Upper lobe of right lung (tissue), 1 donor: ENCODE measurements at places on chromosomes 7 and 10. TPM values are rescaled to one million over a fixed set of nuclear protein-coding genes. Genes with fewer than 3 reads are reported as not detected.

The MSS51 gene
- 3.0 TPM for total RNA-seq

DNA sequence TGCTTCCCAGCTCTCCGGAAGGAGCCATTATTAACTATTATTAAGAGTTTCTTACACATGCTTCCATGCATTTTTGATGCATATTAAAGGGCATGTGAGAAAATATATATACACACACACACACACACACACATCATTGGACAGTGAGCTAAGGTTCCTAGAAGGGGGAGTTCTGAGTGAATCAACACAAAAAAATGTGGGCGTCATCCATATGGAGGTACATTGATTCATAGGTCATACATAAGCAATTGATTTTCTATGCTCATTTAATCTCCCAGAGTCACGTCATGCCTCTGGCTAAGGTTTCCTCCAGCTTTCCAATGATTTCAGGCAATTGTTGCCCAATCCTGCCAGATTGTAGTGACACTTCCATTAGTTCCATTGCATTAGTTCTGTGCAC lies 269.4 kb downstream of the DNAJB9 start:
- no peak for DNase-seq

GRCh38 chr7:120774481-120774880 lies 83.5 kb downstream of the TSPAN12 start:
- DNase-seq: no peak

DNA sequence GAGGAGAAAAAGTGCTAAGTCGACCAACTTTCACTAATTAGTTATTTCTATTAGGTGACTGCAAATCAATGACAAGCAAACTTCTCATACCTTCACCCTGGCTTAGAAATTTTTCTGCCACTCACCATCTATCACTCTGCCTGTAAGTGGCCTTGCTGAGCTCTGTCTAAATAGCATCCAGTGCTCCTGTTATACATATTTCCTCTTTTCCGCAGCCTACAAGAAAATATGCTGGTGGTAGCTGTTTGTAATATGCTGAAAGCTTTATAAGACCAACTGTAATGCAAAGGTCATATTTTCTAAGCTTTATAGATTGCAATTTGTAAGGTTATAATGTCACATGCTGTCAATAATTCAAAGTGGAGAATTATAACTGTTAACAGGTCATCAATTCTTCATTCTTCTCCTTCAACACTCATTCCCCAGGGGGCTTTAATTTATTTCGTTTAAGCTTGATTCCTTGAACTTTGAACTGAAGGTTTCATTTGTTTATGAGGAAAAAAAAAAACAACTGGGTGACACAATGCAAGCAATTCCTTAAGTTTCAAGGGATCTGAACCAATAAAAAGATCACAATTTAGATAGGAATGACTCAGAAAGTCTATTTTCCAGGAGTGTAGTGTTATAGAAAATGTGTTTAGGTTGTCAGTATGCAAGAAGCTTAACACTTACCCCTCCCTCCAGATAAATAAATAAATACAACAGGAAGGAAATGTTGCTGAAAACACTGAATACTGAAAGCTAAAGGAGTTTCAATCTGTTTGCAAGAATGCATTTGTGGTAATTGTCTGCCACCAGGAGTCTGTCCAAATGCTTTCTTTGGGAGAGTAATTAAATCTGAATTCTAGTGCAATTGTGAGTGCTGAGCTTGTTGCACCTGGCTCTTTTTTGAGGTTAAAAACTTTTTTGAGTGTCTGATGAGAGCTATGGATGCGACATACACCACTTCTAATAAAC lies 183.7 kb downstream of the SORCS1 start:
- DNase-seq: no peak

The TEX36 gene
- total RNA-seq: not detected

DNA sequence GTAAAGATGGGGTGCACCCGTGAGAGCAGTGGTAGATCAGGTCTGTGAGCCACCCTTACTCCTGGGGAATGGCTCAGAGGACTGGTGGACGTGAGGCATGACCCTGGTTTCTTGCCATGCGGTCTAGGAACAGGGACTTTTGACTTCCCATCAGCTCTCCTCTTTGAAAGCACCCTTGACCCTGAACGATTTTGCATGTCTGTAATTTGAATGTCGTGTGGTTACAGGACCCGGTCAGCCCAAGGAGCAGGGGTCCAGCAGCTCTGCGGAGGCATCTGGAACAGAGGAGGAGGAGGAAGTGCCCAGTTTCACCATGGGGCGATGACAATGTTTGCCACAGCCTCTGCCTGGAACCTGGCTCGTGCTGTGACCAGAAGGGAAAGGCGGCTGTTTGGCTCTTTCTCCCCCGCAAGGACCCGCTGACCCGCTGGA lies 8.6 kb upstream of the ORAI2 start:
- peak; percentile 76 for DNase-seq

DNA sequence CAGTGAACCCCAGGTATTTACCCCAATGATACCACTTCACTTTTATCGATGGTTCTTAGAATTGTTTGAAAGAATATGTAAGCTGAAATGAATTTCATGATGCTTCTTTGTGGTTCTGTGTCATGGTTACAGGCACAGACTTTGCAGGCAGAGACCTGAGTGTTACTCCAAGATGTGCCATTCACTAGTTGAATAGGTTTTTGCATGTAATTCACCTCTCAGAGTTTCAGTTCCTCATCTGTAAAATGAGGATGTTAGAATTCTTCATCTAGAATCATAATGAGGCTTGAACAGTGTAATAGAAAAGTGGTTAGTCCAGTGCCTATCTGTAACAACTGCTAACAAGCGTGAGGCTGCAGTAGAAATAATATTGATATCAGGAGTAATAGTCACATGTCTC lies 54.6 kb downstream of the VSTM2A start:
- no peak for DNase-seq

The ABCB1 gene
- total RNA-seq: 7.5 TPM

GRCh38 chr7:37380831-37381230 lies 67.8 kb downstream of the ELMO1 start:
- DNase-seq: no peak

DNA sequence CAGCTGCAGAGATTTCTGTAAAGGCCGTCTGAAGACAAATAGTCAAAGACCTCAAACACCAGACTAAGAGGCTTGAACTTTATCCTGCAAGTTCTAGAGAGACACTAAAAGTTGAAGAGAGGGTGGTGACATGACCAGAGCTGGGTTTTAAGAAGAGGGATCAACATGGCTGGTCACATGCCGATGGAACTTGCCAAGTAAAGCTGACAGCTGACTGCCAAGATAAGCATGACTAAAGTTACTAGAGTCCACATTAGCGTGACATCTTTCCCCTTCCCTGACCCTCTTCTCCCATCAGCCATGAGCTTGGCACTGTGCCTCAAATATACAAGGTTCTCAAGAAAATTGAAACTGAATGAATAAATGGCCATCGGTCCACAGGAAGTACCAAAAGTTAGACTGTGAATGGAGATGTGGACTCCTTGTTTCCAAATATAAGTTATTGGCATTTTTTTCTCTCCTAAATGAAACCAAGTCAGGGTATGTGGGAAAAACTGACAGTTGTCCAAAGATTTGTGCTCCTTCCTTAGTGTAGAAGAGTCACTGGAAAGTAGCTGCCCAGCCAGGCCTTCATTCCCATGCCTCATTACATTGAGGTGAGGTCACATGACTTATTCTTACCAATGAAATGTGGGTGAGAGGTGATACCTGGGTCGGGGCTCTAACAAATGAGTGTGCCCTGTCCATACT lies 24.5 kb downstream of the XPNPEP1 start:
- no peak for DNase-seq

The CASP7 gene
- 32.5 TPM for total RNA-seq

The OLAH gene
- total RNA-seq: 0.93 TPM

GRCh38 chr10:75444781-75445386 lies 13.5 kb downstream of the LRMDA start:
- no peak for DNase-seq

GRCh38 chr10:100913470-100913865 lies 705 bp downstream of the SLF2 start:
- DNase-seq: no peak

DNA sequence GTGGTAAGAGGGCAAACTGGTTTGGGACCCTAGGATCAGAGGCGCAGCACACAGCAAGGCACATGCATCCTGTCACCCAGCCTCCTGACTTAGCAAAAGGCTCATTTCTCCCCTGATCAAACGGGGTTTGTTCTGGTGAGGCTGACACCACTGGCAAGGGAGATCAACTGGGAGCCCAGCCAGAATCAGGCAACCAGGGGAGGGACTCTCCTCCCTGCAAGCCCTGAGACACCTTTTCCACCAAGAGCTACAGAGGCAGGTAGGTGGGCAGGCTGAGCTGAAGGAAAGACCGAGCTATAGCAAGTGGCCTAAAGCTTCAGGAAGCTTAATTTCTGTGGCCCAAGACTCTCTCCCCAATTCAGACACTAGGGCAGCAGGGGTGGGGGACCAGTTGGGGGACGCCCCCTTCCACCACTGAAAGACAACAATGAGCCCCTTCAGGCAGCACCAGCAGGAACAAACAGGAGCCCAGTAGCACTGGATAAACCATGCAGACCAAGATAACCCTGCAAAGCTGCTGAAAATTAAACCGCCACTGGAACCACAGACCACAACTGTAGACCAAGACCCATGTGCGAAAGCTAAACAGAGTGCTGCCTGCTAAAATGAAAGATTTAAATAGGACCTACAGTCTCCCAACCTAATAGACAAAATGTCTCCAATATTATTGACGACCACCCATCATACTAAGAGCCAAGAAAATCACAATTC lies 27.1 kb upstream of the SAR1A start:
- DNase-seq: no peak

GRCh38 chr7:142405122-142405765 lies 147.4 kb upstream of the PRSS58 start:
- DNase-seq: no peak

DNA sequence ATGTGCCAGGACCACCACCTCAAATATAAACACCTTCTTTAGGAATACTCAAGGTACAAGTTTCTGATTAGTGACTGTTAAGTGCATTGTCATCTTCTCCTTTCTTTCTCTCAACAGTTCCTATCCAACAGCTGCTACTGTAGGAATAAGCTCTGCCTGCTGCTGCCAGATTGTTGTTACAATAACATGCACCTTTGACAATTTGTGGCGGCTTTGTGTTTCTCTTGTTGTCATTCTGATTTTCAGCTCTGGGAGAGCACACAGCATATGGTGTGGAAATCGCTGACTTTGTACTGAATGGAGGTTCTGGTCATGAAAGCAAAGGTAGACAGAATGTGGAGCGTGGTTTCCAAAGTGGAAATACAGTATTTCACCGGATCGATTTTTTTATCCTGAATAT lies 182.8 kb downstream of the SEC23IP start:
- DNase-seq: no peak

DNA sequence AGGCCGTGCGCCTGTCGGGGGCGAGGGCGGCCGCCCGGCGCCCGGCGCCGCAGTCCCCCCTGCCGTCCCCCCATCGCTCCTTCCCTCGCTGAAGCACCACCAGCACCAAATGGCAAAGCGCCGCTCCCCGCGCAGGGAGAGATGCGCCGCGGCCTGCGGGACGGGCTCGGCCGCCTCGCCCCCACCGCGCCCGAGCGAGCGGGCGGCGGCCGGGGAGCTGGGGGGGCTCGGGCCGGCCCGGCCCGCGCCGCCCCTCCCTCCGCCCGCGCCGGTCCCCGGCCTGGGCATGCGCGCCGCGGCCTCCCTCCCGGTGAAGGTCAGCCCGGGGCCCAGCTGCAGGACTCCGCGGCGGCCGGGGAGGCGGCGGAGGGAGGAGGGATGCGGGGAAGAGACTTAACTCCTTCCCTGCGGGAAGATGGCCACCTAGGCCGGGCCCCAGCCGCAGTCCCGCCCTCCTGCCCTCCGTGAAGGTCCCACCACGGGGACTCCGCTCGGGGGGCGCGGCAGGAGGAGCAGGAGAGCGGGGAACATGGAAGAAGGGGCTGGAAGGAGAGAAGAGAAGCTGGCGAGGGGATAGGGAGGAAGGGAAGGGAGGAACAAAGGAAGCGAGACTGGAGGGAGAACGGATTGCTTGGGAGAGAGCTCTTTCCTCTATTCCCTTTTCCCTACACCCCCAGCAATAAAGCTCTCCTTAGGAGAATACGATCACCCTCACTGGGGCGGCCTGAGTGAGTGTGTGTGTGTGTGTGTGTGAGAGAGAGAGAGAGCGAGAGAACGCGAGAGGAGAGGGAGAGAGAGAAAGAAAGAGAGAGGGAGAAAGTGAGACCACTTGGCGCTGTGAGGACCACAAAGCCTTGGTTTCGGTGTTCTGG lies 3.4 kb upstream of the SMARCD3 start:
- DNase-seq: peak; percentile 87

The NEUROD6 gene
- total RNA-seq: not detected

GRCh38 chr7:14229047-14229446 lies 239.6 kb upstream of the ETV1 start:
- no peak for DNase-seq

- DNase-seq: no peak
These were observed 45.5 kb downstream of the THNSL1 start for GRCh38 chr10:25061711-25062449.

The ANKIB1 gene
- total RNA-seq: 50.1 TPM

GRCh38 chr10:131855461-131856401 lies 45.1 kb upstream of the PPP2R2D start:
- DNase-seq: peak; percentile 61

- DNase-seq: no peak
These were observed 26.5 kb upstream of the BET1 start for GRCh38 chr7:94030634-94031033.

The UPK3B gene
- total RNA-seq: 25.2 TPM

DNA sequence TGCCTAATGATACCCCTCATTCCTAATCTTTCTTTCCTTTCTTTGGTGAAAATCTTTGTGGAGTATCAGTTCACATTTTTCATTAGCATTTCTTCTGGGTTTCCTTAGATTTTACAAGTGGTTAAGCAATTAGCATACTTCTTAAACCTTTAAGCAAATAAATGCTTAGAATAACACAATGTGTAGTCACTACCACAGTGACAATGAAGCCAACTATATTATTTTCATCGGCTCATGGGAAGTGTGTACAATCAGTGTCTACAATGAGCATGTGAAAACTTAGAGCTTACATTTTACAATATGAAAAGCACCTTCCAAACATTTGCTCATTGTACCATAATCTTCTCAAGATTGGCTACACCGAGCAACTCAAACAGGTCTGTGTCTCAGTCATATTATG lies 176.2 kb upstream of the PLXNA4 start:
- no peak for DNase-seq

DNA sequence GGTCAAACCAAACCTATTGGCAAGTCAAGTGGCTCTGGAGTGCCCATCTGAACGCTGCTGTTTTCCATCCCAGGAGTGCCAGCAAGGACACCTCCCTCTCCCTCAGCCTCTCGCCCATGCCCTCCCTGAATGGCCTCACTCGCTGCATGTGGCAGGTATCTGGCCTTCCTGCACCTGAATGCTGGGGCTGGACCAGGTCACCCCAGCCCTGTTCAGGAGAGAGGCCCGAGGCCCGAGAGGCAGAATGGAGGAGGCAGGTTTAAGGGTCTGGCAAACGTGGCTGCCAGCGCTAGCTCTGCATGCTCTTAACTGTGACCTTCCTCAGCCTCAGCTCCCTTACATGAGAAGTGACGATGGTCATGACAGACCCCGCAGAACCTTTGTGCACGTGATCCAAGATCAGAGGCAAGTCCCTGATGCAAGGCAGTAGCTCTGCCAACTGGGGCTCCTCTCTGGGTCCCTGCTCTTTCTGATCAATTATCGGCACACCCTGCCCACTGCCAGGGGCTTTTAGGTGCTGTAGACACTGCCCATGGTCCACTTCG lies 295.7 kb upstream of the ZMIZ1 start:
- peak; percentile 36 for DNase-seq

The WNT16 gene
- not detected for total RNA-seq

GRCh38 chr10:30554440-30554825 lies 75.1 kb downstream of the LYZL2 start:
- no peak for DNase-seq
